ENCODE measurements at places on chromosomes 7 and 10.
A peak's percentile ranks its signal among the peaks of the same experiment; 100 is the strongest.

DNA sequence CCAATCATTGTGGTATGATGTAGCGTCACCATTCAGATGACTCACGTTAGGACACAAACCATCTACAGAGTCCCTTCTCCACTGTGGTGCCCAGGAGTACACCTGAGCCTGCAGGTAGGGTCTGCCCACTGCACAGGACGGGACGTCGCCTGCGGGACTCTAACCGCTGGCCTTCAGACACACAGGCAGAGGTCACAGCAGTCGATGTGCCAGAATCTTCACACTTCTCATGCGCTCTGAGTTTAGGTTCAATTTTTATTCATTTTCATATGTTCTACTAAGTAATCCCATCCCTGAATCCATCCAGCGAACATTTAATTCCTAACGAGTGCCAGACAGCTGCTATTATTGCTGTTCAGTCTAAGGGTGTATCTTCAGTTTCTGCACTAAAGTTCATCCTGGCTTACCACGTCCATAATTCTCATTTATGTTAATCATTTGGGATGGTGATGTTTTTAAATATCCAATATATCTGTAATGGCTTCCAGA is 73.3 kb downstream of the CXCL12 start:
- DNase-seq = no peak

DNA sequence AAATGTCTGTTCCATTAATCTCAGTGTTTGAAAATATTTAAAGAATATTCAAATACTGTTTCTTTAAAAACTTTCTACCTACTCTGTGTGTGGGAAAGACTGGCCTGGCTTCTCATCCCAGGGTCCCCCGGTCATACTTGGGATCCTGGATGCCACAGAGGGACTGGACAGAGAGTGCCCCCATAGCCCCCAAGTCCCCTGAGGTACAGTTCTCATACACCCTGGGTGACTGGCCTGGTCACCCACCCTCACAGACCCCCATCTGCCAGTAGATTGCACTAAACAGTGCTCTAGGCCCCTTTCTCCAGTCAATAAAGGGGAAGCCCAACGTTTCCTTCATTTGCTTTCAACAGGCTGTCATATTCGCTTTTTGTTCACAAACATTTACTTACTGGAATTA is 3.0 kb downstream of the TMEM273 start:
- no peak for DNase-seq

DNA sequence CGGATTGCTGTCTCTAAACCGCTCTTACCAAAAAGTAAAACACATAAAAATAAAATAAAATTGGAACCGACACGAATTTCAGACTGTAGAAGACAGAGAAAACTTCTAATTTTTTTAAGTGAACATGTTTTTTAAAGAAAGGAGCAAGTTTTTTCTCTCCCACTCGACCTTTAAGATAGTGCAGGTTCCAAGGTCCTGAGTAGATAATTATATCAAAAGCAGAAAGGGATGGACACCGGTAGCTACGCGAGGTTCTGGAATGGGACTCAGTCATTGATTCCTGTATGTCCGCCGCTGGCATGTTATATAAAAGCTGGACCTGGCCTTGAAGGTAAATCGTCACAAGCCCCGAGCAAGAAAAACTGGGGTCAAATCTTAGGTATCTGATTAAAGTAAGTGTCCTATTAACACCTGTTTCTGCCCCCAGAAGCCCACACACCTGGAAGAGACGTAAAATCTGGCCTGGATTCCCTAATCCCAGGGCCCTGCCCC is 462 bp upstream of the CISD1 start:
- DNase-seq = no peak

- DNase-seq = no peak
Measured at GRCh38 chr10:43655311-43655710, 6.6 kb upstream of the ZNF32 start.

GRCh38 chr7:13988065-13988464 is 1.4 kb downstream of the ETV1 start:
- peak; percentile 55 for DNase-seq

- no peak for DNase-seq
Measured at GRCh38 chr7:129067943-129068548, 13.1 kb upstream of the TNPO3 start.

DNA sequence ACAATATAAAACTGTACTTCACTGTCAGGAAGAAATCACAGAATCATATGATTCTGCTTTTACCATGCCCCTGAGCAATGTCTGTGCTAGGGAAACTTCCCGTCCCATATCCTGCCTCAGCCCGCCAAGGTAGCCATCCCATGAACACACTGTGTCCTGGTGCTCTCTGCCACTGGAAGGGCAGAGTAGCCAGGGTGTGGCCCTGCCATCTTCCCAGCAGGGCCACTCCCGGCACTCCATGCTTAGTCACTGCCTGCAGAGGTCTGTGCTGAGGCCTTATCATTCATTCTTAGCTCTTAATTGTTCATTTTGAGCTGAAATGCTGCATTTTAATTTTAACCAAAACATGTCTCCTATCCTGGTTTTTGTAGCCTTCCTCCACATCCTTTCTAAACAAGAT is 31.8 kb downstream of the AP3M1 start:
- no peak for DNase-seq
